ENCODE measurements at places on chromosomes 12 and 14.

- H3K4me1 ChIP-seq, result peaks cover 29% of the 10 kb centered on the region
- peaks cover 7% of the 10 kb centered on the region for H3K36me3 ChIP-seq
- H3K4me3 ChIP-seq, result peak overlapping the region; percentile 96
- H3K27me3 ChIP-seq, result no peaks in the 10 kb centered on the region
- H3K27ac ChIP-seq, result peak overlapping the region; percentile 95
Observed at GRCh38 chr14:58200480-58200841, 512 bp downstream of the ACTR10 start.

DNA sequence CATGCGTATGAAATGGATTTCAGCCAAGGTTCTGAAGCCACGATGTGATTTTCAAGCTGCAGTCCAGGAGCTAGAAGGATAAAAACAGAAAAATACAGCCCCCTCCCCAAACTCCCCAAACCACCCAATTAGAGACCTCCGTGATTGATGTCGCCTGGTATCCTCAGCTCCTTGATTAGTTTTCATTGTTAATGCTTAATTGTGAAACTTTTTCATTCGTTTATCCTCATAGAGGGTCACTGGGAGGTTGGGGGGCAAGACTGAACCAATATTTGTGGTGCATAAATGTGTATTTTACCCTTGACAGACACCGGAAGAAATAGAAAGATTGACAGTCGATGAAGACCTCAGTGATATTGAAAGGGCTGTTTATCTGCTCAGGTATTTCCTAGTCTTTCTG, 1.6 kb downstream of the PPP4R4 start:
- no peaks in the 10 kb centered on the region for H3K36me3 ChIP-seq
- peak overlapping the region; percentile 78 for H3K4me3 ChIP-seq
- H3K27ac ChIP-seq, result no peak overlapping the region
- H3K4me1 ChIP-seq, result peaks cover 16% of the 10 kb centered on the region

DNA sequence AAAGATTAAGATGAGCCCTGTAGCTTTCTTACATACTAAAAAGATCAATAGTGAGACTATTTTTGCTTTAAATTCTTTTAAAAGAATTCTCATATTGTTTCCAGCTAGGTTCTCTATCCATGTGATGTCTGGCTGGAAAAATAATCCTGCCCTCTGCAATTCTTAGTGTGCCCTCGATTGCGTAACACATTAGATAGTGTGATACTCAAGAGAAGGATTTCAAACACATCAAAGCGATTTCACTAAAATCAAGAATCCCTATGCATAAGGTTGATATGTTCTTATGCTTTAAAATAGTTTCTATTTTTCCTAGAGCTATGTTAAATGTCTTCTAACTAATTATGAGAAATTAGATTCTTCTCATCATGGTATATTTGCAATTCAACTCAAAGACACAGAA, 127.3 kb upstream of the PLEKHA5 start:
- no peaks in the 10 kb centered on the region for H3K36me3 ChIP-seq
- no peak overlapping the region for H3K27ac ChIP-seq
- no peak overlapping the region for H3K4me3 ChIP-seq

DNA sequence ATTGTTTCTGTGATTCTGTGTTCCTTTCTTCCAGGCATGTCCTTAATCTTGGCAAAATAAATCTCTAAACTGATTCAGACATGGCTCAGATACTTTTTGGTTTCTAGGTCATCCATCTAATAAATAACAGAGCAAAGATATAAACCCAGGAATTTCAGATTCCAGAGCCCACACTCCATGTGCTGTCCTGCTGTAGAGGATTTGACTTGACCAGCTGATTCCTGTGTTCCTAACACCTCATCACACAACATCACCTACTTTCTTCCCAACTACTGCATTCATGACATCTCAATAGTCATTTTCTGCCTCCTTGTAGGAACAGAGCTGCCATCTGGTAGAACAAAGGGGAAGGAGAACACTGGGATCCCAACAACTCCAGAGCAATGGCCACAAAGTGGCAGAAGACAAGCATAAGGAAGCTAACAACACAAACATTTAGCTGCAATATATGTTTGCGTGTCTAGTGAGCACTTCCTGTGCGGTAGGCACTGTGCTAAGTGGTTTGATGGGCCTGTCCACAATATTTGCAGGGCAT, 91.9 kb upstream of the OVCH1 start:
- no peaks in the 10 kb centered on the region for H3K27me3 ChIP-seq
- H3K4me3 ChIP-seq, result no peak overlapping the region
- H3K27ac ChIP-seq, result no peak overlapping the region
- no peak for ATAC-seq

GRCh38 chr14:23284654-23285529, 1.0 kb downstream of the HOMEZ start:
- peaks cover 21% of the 10 kb centered on the region for H3K4me1 ChIP-seq
- H3K27me3 ChIP-seq, result no peaks in the 10 kb centered on the region
- H3K27ac ChIP-seq, result peak overlapping the region; percentile 83
- no peaks in the 10 kb centered on the region for H3K36me3 ChIP-seq
- peak overlapping the region; percentile 97 for H3K4me3 ChIP-seq

DNA sequence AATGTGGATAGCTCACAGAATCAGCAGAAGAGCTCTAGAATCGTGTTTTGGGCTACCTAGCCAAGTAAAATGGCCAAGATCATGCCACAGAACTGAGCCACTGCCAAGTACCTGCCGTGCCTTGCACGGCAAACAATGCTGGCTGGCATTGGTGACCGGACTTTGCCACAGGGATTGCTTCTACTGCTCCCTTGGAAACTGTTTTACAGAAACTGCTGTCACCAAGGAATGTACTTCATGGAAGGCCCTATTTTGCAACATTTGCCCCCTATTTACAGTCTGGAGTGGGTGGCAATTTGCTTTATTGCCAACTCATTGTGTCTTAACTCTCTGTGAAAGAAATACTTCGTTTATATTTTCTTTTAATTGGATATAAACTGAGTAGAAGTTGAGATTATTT, 49.0 kb downstream of the BORCS5 start:
- peaks cover 14% of the 10 kb centered on the region for H3K4me1 ChIP-seq
- H3K27ac ChIP-seq, result no peak overlapping the region
- H3K36me3 ChIP-seq, result peaks cover 27% of the 10 kb centered on the region

DNA sequence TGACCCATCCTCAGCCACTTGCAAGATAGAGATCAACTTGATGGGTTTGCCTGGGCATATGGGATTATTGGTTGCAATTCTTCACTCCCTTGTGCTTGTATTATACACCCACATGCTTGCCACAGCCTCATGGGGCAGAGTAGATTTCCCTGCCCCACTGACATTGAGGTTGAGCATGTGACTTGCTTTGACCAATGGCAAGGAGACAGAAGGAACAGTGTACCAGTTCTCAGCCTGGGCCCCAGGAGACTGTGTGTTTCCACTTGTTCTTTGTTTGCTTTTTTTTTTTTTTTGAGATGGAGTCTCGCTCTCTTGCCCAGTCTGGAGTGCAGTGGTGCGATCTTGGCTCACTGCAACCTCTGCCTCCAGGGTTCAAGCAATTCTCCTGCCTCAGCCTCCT, 31.8 kb downstream of the CALM1 start:
- H3K36me3 ChIP-seq, result no peaks in the 10 kb centered on the region
- peaks cover 5% of the 10 kb centered on the region for H3K4me1 ChIP-seq
- peaks cover 38% of the 10 kb centered on the region for H3K27me3 ChIP-seq
- no peak overlapping the region for H3K4me3 ChIP-seq
- no peak overlapping the region for H3K27ac ChIP-seq
- no peak for ATAC-seq

DNA sequence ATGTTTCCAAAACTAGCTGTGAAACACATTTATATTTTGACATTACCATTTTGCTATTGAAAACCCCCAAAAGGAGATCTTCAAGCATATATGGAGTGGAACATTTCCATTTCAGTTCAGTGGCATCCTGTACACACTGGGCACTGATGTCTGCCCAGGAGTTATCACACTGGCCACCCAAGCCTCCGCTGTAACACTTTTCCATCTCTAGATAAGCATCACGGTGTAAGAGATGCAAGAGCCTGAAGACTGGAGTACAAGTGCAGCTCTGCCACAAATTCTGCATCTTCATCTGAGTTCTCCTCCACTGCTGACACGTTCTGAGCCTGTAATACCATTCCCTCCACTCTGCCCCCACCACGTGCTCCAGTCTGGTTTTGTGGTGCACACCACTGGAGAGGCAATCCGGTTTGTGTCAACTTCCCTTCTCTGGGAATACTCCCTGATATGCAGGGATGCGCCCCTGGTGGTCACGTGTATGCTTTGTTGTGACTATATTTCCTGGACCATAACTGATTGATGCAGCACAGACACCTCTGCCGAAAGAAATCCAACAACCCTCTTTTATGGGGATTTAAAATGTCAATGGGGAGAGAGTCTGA, 12.7 kb downstream of the SPTLC2 start:
- ATAC-seq, result no peak
- no peak overlapping the region for H3K4me3 ChIP-seq
- H3K36me3 ChIP-seq, result peaks cover 7% of the 10 kb centered on the region

DNA sequence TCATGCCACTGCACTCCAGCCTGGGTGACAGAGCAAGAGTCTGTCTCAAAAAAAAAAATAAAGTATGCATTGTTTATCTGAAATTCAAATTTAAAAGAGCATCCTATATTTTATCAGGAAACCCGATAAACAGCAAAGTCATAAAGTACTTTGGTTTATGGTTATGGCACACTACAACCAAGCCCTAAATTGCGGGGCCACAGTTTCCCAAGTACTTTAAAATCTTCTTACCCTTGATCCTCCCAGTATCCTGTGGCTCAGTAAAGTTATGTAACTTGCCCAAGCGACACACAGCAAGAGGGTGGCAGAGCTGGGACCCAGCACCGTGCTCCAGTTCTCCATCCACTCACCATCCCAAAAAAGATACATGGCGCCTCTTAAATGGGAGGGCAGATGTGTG, 35.2 kb downstream of the KSR2 start:
- ATAC-seq, result no peak
- H3K27me3 ChIP-seq, result peaks cover 11% of the 10 kb centered on the region
- H3K4me3 ChIP-seq, result no peak overlapping the region
- H3K36me3 ChIP-seq, result no peaks in the 10 kb centered on the region
- H3K27ac ChIP-seq, result no peak overlapping the region

- H3K4me3 ChIP-seq, result no peak overlapping the region
- peaks cover 50% of the 10 kb centered on the region for H3K4me1 ChIP-seq
- ATAC-seq, result no peak
- H3K36me3 ChIP-seq, result no peaks in the 10 kb centered on the region
- peaks cover 30% of the 10 kb centered on the region for H3K27me3 ChIP-seq
- no peak overlapping the region for H3K27ac ChIP-seq
Observed at GRCh38 chr12:52122540-52122871, 43.0 kb downstream of the SMIM41 start.

DNA sequence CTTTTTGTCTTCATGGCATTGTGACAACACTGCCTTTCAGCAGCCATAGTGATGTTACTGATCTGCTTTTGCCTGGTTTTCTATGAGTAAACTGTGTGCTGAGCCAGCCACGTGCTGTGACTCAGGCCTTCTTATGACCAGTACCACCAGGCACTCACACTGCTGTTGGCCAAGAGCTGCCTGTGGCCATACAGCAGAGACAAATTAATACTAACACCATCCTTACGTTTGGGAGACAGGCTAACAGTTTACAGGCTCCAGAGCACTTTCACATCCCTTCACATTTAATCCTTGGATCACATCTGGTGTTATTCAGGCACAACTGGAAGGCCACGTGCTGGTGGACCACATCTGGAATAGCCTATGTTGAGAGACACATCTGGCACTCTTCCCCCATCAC, 377.9 kb downstream of the CCDC91 start:
- H3K27me3 ChIP-seq, result no peaks in the 10 kb centered on the region
- no peak overlapping the region for H3K27ac ChIP-seq
- ATAC-seq, result peak; percentile 14
- no peaks in the 10 kb centered on the region for H3K4me1 ChIP-seq
- H3K36me3 ChIP-seq, result no peaks in the 10 kb centered on the region

DNA sequence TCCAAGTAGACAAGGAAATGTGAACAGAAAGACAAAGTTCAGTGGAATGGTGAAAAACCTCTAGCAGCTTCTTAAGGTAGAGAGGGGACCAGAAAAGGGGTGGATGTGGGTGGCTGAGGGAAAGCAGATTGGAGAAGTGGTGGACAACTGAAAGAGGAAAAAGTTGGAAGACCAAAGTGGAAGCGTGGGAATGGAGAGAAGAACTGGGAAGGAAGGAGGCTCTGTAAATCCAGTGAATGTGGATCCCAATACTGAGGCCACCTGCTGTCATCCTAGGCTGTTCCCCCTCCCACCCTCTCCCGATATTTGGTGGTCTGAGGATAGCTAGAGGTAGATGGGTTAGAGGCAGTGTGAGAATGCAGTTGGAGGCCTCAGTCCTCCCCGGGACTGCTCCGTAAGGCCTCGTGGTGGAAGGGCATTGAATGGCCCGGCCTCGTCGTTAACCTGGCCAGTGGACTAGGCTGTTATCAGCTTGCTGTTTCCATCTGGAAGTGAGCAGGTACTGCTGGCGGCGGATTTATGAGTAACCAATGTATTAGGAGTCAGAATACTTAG, 822 bp upstream of the POU6F1 start:
- H3K27ac ChIP-seq, result peak overlapping the region; percentile 89
- no peaks in the 10 kb centered on the region for H3K27me3 ChIP-seq
- H3K4me3 ChIP-seq, result peak overlapping the region; percentile 75
- peaks cover 7% of the 10 kb centered on the region for H3K36me3 ChIP-seq
- no peak for ATAC-seq

DNA sequence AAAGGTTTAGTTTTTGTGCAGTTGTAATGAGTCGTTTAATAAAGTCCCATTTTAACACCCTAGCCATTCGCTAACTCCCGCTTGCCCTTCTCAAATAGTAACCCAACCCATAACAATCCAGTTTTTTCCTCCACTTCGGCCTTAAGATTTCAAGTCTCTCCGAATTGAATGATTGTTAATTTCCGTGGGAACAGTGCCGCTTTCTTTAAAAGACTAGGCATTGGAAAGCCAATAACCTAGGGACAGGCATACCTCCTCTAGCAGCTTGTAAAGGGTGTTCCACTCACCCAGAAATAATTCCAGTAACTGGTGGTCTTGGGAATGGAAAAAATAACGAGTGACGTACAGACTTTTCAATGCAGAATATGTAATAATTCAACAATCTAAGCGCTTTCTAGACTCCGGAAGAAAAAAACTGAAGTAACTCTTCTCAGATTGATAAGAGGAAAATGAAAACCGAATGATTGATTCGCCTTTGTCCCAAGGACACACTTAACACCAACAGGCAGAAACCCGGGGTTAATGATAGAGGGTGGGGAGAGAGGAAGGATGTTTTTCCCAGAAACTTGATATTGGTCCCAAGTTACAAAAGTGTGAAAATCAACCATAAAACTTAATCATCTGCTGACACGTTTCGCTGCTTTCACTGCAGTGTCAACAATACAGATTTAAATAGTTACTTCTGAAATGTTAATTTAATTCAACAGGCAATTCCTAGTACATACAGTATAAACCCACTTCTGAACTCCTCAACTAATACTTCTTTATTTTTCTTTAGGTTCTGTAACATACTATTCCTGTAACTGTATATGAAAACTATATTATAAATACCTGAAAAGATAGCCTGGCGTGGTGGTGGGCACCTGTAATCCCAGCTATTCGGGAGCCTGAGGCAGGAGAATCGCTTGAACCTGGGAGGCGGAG, 1.0 kb upstream of the SINHCAF start:
- no peak for ATAC-seq
- peaks cover 17% of the 10 kb centered on the region for H3K4me1 ChIP-seq
- H3K4me3 ChIP-seq, result peak overlapping the region; percentile 18
- peak overlapping the region; percentile 92 for H3K27ac ChIP-seq
- no peaks in the 10 kb centered on the region for H3K36me3 ChIP-seq

GRCh38 chr12:118145113-118145797, 9.3 kb downstream of the PEBP1 start:
- peaks cover 25% of the 10 kb centered on the region for H3K4me1 ChIP-seq
- H3K27me3 ChIP-seq, result no peaks in the 10 kb centered on the region
- H3K4me3 ChIP-seq, result no peak overlapping the region
- ATAC-seq, result peak; percentile 82
- H3K27ac ChIP-seq, result peak overlapping the region; percentile 77

Data from stimulated activated memory B cell treated with anti-CD40 and anti-IgM and Interleukin-4, amounts not matched to agents 10 μg/mL and 1 μg/mL and 100 μg/mL, for 72 hours (primary cell).